Kidney (tissue), 22 donors: ENCODE measurements at places on chromosomes 5 and 9.

DNA sequence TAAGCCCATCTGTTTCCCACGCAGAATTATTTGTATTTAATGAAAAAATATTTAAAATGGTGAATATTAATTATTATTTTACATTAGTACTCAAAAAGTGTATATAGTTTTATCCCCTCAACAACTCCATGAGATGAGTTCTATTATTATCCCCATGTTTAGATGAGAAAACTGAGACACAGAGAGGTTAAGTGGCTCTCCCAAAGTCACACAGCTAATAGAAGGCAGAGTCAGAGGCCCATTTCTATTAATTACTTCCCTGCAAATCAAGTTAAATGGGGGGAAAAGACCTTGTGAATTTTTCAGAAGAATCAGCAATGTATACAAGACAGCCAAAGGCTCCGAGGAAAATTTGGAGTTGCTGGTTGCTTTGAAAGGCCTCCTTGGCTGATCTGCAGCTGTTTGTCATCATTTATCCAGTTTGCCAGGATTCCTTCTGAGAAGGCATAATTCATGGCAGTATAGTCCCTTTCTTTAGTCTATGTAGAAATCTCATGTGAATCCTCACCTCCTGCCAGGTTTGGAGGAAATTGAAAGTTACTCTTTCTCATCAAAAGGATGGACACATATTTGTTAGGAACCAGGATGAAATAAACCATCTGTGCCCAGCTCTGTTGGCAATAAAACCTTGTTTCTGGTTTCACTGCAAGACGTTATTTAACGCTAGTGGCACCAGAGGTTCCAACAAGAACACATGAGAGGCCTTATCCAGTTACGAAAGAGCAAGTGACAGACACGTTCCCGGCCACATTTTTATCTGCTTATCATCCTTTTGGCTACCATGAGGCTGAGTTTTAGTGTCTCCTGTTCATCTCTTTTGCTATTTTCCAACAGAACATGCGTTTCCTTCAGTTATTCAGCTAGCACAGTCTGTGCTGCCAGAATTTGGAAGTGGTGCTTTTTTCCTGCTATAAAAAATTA, 621 bp downstream of the FYB1 start:
- DNase-seq, result no peak

- DNase-seq, result no peak
These were observed 123.9 kb upstream of the PUM3 start for GRCh38 chr9:2967766-2968165.

DNA sequence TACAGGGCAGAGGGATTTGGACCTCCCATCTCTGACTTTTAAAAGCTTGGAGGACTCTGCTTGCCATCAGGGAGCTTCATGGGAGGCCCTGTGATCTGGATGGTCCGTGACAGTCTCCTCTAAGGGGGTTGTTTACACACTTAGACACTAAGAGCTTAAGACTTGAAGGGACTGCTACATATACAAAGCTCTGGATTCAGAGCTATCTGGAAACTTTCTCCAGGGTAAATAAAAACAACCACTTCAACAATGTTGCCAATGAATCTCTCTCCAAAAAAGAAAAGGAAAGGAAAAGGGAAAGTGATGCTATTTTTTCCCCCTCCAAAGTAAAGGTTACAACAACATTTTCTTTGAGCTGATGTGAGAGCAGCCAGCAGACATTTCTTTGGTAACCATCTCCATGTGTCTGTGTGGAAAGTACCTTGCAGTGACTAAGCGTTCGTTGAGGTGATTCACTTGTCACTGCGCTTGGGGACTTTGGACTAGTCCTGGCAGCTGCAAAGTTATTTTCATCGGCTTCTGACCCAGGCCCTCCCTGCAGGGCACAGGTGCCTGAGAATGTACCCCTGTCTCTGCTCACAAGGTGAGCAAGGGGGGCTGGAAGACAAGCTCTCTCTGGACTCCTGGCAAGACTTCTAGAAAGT, 262.1 kb upstream of the KLF4 start:
- no peak for DNase-seq

DNA sequence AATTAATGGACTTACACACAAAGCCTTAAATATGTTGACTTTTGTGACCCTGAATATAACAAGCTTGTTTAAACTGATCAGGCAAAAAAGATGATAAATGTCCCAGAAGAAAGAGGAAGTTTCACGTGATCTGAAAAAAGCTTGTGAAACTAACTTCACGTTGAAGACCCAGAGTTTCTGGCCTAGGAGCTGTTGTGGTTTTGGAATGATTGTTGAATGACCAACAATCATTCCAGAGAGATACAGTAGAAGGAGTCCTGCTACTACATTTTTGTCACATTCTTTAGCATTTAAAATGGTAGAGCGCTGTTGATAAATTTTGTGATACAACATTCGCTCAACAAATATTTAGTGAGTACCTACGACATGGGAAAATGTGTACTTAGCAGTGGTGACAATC, 143.1 kb upstream of the FBN2 start:
- no peak for DNase-seq

DNA sequence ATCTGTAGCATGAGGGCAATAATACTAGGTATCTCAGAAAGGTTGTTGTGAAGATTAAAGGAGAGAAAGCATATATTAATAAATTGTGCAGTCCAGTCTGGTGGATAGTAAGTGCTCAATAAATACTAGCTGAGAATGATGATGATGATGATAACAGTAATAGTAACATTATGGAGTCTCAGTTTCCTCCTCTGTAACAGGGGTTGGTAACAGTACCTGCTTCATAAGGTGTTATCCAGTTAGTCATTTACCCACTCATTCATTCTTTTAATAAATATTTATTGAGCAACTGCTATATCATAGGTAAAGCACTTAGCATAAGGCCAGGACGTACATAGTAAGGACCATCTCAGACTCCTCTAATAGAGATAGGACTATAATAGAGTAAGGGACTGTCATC, 7.6 kb downstream of the SLC6A7 start:
- no peak for DNase-seq

DNA sequence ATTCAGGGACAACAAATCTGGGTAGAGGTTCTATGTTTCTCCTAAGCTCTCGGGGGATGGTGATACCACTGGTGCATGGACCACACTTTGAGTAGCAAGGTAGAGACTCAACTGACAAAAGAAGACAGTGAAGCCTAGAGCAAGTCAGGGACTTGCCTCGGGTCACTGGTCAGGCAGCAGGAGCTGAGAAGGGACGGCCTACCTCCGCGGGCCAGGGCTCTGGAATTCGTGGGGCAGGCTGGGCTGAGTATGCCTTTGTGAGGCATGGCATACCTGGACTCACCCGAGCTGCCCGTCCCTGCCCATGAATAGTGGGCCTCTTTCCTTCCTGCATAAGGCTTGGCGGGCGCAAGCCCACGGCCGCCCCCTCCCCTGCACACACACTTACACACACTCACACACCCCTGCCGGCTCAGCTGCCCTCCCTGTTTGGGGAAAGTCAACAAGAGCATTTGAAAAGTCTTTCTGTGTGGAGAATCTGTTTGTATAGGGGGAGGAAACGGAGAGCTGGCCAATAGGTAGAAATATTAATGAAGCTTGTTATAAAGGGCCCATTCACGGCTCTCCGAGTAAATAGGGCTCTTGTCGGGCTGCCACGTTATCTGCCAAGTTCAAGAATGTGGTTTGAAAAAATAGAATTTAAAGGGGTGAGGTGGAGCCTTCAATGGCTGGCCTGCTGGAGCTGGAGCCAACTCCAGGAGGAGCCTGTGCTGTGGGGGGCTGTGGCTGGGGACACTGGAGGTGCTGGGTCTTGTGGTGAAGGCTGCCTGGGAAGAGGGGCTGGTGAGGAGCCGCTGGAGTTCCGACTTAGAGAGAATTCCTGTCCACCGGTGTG, 19.1 kb upstream of the KIF12 start:
- peak; percentile 85 for DNase-seq

GRCh38 chr9:18791074-18791473, 241.9 kb downstream of the SAXO1 start:
- DNase-seq, result peak; percentile 50

GRCh38 chr9:2043243-2043642, 28.1 kb downstream of the SMARCA2 start:
- DNase-seq, result no peak

GRCh38 chr5:78750281-78750680, 101.7 kb upstream of the LHFPL2 start:
- DNase-seq, result no peak

- DNase-seq, result peak; percentile 66
These were observed 49.6 kb upstream of the KIF2A start for GRCh38 chr5:62256161-62257019.

GRCh38 chr5:57659886-57660285, 177.3 kb upstream of the ACTBL2 start:
- no peak for DNase-seq

- no peak for DNase-seq
These were observed 1.1 kb downstream of the TGFBR1 start for GRCh38 chr9:99106044-99106375.

DNA sequence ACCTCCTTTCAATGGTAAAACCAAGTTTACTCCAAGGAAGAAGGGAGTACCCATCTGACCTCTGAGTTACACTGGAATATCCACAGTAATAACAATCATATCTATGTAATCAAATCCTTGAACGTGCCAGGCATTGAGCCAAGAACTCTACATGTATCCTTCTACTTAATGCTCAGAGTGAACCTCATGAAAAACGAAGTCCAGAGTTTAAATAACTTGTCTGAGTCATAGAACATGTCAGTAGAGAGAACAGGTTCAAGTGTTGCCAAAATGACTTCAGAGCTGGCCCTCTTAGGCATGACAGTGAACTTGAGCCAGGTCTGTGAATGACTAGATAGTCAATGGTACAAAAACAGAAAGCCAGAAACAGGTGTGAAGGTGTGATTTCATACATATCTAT, 164.1 kb upstream of the ZNF618 start:
- no peak for DNase-seq

DNA sequence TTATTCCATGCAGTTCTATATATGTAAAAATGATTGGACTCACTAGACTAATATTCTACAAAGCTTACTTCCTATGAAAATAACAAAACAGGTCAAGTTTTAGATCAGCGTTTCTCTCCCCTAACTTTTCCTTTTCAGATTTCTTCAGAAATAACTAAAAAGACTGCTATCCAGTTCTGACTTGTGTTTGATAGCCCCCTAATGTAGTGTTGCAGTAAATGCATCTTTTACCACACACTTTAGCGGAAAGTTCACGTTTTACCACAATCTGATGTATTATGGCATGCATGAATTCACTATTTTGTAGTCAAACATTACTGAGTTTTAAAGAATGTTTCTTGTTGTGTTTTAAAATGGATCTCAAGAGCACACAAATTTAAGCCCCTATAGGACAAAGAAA, 292.7 kb downstream of the RAB3C start:
- DNase-seq, result no peak

GRCh38 chr5:80482578-80482977, 5.3 kb upstream of the FAM151B start:
- no peak for DNase-seq

GRCh38 chr9:137012694-137013570, 15.1 kb downstream of the ABCA2 start:
- DNase-seq, result no peak

- DNase-seq, result no peak
These were observed 778 bp downstream of the TRIM41 start for GRCh38 chr5:181223729-181224389.

DNA sequence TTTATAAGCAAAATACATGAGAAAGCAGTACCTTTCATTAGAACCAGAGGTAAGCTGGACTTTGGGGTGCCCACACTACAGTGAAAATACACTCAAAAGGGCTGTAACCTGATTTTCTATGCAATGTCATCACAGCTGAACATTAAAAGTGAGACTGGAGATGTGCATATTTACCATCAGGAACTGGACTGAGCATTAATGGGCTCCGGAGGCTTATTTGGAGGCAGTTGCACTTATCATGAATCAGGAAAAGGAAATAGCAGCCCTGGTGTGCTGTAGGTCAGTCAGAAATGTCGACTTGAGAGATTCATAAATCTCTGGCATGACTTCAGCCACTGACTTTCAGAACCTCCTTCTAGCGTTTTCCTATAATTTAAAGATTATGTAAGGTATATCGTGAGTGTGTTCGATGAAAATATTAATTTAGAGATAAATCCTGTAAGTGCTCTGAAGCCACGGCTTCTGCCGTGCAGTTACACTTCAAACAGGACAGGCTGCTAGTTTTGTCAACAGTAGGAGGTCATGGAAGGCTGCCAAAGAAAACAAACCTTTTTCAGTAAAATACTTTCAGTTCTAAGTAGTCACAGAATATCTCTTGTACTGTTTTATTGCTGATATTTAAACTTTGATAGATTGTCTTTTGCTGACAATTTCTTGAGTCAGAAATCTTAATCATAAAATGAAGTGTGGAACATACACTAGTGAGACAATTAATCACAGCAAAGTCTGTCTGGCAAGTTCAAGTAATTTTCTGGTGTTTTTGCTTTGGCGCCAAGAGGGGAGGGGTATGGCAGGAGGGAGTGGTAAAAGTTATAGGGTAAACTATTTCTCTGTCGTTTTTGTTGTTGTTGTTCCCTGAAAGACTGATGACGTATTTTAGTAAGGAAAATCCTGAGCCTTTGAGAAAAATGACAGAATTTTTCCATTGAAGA, 939.7 kb downstream of the NR2F1-AS1 start:
- DNase-seq, result peak; percentile 63

DNA sequence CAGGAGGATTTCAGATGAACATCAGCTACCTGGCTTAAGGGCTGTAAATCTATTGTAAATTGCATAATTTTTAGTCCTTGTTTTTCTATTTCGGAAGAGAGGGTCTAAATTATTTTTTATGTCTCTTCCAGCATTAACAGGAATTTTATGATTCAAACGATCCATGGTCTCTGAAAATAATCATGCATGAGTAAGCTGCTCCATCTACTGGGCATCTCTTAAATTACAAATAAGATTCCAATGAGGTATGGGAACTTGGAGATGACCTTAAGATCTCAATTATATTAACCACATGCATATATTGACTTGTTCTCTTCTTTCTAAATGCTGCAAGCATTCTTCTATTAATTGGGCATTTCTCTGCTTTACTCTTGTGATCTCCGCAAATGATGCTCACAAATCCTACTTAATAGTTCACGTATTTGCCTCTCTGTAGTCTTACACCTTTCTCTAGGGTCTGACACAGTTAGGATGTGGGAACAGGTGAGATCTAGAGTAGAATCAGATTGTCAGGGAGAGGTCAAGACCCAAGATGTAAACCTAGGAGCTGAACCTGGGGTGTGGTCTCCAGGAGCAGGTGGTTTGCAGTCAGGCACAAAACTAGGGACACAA, 86.9 kb downstream of the NUDT12 start:
- DNase-seq, result peak; percentile 66
